ENCODE measurements at places on chromosomes 2 and 18.

GRCh38 chr2:139160836-139161235, 380.6 kb upstream of the NXPH2 start:
- no peak for DNase-seq

GRCh38 chr2:174333017-174333371, 1.8 kb upstream of the SP9 start:
- no peak for DNase-seq

GRCh38 chr18:25704494-25704893, 352.5 kb upstream of the ZNF521 start:
- DNase-seq = no peak

DNA sequence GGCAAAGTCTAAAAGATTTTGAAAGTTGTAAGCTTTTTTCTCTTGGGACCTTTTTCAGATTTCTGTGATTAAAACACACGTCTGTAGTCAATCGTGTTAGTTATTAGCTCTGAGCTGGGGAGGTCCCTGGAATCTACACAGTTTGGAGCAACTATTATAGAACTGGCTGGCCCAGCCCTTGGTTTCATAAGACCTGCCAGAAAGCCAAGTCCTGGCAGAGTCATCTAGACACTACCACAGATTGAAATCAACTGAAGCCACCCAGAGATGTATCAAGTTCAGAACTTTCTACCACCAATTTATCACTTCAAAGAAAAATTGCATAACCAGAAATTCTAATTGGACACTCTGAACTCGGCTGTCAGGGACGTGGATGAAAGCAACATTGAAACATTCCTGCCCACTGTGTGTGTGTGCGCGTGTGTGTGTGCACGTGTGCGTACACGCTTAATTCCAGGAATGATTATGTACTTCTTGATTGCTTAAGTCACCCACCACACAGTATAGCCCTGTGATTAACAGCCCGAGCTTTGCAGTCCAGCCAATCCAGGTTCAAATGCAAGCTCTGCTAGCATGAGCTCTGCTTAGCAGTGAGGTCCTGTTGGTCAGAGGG, 126.3 kb downstream of the TPGS2 start:
- no peak for DNase-seq

DNA sequence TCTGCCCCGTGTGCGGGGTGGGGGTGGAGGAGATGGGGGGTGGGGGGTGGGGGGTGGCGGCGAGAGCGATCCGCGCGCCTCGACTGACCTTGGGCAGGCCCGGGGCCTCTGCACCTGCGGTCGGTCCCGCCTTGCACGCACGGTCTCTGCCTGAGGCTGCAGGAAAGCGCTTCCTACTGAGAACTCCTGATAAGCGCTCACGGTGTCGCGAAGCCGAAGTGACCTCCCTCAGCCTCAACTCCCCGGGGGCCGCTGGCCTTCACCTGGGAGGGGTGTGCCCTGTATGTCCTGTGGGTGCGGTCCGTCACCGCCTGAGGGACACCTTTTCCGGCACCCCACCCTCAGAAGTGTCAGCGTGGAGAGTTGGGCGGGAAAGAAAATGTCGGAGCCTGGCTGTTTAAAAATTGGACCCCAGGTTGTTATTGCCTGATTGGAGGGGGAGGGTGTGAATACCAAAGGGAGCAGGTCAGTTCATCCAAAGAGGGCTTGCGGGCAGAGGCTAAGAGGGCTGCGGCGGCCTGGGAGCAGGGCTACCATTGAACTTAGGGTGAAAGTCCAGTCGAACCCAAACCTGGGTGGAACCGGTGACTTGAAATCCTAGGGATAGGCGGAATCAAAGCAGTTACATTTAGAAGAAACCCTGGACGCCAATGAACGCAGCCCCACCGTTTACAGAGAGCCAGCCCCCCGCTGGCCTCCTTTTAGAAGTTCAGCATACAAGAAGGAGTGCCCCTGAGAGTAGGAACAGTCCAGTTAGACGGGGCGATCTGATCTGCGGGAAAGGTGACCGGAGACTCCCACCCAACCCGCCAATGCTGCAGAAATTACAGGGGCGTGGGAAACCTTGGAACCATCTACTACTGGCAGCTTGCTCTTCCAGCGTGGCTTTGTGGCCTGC, 1.2 kb downstream of the MAL start:
- DNase-seq = no peak

DNA sequence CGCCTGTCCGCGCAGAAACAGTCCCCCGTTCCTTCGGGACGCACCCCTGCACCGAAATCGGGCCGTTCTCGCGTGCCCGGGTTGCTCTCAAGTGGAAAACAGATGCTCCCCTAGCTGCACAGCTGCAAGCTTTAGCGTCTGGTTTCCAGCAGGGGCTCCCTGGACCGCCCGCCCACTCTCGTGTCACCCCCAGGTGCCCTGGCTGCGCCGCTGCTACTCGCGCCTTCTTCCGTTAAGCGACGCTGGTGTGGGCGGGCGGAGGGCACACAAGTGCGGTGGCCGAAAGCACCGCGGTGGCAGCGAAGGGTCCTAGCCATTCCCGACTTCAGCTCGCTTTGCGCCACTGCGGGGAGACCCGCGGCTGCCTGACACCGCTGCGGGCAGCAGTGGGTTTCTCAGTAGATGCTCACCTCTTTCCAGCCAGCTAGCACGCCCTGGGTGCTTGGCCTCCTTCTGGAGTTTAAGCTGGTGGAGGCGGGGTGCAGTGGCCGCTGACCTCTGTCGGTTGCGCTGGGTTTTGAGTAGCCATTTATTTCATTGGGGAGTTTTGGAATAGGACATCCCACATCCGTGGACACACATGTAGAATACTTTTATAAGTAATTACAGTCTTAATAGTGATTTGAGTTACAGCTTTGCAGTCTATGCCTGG, 806 bp downstream of the ZNF407 start:
- peak; percentile 82 for DNase-seq

DNA sequence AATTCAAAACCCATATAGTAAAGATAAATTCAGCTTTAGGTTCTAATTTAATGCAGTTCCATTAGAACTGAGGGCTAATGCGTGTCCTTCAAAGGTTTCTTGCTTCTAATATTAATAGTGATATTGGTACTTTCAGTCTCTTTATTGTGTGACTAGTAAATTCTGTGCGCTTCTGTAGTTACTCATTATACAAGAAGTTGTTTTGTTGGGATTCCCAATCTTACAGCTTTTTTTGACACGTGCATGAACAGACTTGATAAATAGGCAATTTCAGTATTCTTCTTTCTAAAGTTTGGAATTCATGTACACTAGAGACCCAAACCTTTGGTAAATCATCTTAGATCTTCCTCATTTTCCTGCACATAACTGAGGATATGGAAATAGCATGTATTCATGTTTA, 71.8 kb downstream of the HAUS1 start:
- DNase-seq = no peak

GRCh38 chr2:74201596-74201995, 3.2 kb downstream of the MTHFD2 start:
- no peak for DNase-seq

DNA sequence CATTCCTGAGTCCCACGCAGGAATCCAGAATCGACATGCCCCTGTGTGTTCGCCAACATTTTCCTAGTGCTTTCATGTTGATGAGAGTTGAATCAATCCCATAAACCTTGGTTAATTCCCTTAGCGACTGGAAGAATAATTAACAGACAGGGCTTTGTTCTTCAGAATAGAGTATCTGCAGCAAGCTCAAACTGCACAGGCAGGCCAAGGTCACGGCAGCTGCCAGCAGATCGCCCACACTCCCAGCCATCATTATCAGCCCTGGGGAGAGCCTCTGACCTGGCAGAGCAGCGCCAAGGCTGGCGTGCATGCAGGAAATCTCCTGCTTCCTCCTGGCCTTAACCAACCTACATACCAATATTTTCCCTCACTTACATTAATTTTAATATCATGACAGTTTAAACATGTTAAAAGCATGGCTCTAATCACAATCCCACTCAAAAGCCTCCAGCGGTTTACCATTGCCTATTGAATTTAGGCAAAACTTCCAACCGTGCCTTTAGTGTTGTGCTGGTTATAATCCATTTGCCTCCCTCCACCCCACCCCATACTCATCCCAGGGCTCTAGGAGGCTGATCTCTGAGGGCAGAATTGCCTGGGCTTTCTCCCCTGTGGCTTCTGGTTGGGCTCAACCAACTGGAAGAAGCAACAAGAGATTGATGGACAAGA, 46.8 kb upstream of the NCK2 start:
- DNase-seq = no peak
